ENCODE measurements at places on chromosomes 1 and 21. TPM values are rescaled to one million over a fixed set of nuclear protein-coding genes. Genes with fewer than 3 reads are reported as not detected.

The SNX7 gene
- 36.5 TPM for total RNA-seq

The OR6K6 gene
- total RNA-seq, result not detected

The ZNF692 gene
- 71.9 TPM for total RNA-seq

The CYP4A11 gene
- not detected for total RNA-seq

The CRYAA gene
- not detected for total RNA-seq

The C1orf74 gene
- total RNA-seq, result 5.7 TPM

The CD84 gene
- total RNA-seq, result not detected

The B3GALT5 gene
- total RNA-seq, result 1.5 TPM

The RAB4A gene
- total RNA-seq, result 67.0 TPM

The SPRR2A gene
- total RNA-seq, result not detected

The DISP1 gene
- 0.63 TPM for total RNA-seq

The OR2AK2 gene
- not detected for total RNA-seq

The KRTAP12-2 gene
- total RNA-seq, result not detected

The FALEC gene
- total RNA-seq, result 0.73 TPM

The TEDDM1 gene
- not detected for total RNA-seq

The TSPEAR gene
- 3.2 TPM for total RNA-seq

The RGS5 gene
- 5.0 TPM for total RNA-seq

The ETV3L gene
- total RNA-seq, result not detected

The FBXO42 gene
- 16.0 TPM for total RNA-seq

The EXTL2 gene
- total RNA-seq, result 6.4 TPM

The CYP4X1 gene
- 1.0 TPM for total RNA-seq

The ADAMTS4 gene
- total RNA-seq, result 0.52 TPM

The PPIAL4G gene
- total RNA-seq, result not detected

The TM2D1 gene
- total RNA-seq, result 24.6 TPM

The LRRC39 gene
- 0.84 TPM for total RNA-seq

The SLC1A7 gene
- 0.23 TPM for total RNA-seq

The PLA2G2F gene
- 0.18 TPM for total RNA-seq

The ATP1A2 gene
- not detected for total RNA-seq

The FAM3B gene
- total RNA-seq, result not detected

The SUCO gene
- 72.0 TPM for total RNA-seq

The TMEM125 gene
- 8.6 TPM for total RNA-seq

The RBP7 gene
- 6.0 TPM for total RNA-seq

The TFF1 gene
- total RNA-seq, result 111 TPM

The LCE3D gene
- not detected for total RNA-seq

The CRNN gene
- total RNA-seq, result not detected

The TMEM200B gene
- total RNA-seq, result 9.3 TPM

The CLCA1 gene
- total RNA-seq, result not detected

The RIPPLY3 gene
- 11.4 TPM for total RNA-seq

The ITGB2 gene
- 45.7 TPM for total RNA-seq
